ENCODE measurements at places on chromosomes 3 and 15. TPM values are rescaled to one million over a fixed set of nuclear protein-coding genes. Genes with fewer than 3 reads are reported as not detected.

DNA sequence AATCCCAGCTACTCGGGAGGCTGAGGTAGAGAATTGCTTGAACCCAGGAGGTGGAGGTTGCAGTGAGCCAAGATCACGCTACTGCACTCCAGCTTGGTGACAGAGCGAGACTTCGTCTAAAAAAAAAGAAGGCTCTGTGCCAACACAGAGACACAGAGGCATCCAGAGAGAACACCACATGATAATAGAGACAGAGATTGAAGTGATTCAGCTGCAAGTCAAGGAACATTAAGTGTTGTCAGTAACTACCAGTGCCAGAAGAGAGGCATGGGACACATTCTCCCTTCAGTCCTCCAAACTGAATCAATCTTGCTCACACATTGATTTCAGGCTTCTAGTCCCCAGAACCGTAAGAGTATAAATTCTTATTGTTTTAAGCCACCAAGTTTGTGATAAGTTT lies 97.5 kb downstream of the GOLIM4 start:
- DNase-seq, result no peak

DNA sequence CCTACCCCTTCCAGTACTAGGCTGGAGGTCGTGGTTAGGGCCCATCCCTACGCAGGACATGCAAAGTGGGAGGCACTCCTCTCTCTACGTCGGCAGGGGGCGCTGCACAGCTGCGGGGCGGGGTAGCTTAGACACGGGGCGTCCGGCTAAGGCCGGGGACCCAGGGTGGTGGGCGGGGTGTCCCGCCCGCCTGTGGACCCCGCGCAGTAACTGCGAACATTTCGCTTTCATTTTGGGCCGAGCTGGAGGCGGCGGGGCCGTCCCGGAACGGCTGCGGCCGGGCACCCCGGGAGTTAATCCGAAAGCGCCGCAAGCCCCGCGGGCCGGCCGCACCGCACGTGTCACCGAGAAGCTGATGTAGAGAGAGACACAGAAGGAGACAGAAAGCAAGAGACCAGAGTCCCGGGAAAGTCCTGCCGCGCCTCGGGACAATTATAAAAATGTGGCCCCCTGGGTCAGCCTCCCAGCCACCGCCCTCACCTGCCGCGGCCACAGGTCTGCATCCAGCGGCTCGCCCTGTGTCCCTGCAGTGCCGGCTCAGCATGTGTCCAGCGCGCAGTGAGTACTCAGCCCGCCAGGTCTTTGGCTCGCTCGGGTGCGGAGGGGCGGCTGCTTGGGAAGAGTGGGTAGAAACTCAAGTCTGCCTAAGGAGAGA lies at the start of gene IL12A:
IL12A (plus strand) TSS at position 219 of the 655 bp plus-strand sequence.
- no peak for DNase-seq

DNA sequence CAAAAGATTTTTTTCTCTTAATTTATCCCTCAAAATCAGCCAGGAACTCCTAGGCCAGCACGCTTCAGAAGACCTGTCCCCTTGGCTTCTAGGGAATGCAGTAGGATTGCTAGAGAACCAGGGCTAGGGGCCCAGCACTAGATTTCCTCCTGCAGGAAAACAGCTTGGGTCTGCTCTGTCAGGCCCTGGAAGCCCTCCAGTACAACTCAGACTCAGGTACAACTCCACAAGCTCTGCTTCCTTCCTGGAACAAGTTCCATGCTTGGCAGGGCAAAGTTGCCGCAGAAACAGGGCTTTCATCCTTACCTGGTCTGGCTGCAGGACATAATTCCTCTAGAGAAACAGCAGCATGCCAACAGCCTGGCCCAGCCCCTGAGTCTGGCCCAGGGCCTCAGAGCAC lies 96.1 kb upstream of the CTNNB1 start:
- no peak for DNase-seq

GRCh38 chr15:96720656-96721055 lies 390.2 kb downstream of the NR2F2 start:
- no peak for DNase-seq

DNA sequence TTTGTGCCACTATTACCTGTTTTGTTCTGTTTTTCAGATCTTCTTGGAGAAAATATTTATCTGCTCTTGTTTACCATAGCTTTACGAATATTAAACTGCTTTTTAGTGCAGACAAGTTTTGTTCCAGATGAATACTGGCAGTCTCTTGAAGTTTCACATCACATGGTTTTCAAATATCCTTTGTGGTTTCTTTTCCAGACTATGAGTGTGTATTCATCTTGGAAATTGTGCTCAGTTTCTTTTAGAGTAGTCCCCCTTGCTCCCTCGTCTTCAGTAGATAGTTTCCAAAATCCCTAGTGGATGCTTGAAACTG lies 1.2 kb downstream of the PIGB start:
- no peak for DNase-seq

DNA sequence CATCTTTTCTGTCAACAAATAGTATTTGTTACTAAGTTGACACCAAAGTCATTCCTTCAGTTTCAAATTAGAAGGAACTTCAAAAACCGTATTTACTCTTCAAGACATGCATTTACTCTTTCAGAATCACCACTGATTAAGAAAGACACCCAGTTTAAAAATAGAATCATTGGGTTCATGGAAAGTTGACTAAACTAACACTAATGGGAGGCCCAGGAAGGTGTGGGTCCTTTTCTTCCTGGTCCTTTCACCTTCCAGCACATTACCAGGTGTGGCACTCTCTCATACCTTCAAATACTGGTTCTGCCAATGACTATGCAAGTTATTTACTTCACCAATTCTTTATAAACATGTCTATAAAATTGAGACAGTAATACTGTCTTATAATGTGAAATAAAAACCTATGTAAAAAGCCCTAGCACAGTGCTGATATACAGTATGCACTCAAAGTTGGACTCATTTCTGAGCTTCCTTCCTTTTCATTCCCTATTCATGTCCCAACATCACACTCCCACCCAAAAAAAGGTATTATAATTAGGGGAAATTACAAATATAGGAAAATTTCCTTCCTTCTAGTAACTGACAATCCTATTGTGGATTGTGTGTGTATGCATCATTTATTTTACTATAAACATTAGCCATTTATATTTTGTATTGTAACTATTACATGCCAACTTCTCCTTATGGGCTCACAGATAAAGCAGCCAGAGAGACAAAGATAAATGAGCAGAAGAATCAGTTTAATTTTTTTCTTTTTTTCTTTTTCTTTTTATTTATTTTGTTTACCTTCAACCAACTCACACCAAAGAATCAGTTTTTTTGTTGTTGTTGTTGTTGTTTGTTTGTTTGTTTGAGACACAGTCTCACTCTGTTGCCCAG lies 48.9 kb downstream of the LRRFIP2 start:
- DNase-seq, result no peak

- DNase-seq, result no peak
Measured at GRCh38 chr15:98905963-98906711, 101.5 kb downstream of the PGPEP1L start.

- no peak for DNase-seq
Measured at GRCh38 chr3:179000659-179001058, 71.0 kb downstream of the ZMAT3 start.

DNA sequence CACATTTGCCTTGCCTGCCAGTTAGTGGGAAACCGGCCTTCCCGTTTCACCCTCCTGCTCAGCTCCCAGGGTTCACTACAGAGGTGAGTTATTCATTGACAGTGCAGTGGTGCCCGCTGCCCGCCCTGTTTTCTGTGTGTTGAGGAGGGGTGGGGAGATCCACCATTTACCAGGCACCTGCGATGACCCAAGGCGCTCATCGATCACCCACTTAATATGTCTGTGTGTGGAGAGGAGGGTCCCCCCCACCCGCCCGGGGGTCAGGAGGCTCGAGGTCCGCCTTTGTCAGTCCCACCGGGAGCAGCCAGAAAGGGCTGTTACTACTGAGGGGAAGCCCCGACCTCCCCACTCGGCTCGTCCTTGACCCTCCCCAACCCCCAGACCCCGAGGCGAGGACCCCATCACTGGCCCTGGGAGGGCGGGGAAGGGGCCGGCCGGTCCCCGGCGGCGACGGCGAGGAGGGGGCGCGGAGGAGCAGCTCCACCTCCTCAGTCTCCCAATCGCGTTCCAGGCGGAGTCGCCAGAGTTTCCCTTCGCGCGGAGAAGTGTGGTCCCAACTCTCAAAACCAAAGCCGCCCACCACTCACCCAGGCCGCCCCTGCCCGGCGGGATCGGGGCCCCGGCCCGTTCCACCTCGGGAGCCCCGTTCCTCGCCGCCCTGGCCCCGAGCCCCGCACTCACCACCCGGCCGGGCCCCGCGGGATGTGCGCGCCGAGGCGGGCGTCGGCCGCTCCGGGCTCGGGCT lies 1.1 kb downstream of the PLXNB1 start:
- DNase-seq, result no peak

GRCh38 chr15:41637086-41637485 lies 23.1 kb upstream of the MGA start:
- DNase-seq, result no peak

- no peak for DNase-seq
Measured at GRCh38 chr3:38015485-38015884, 14.0 kb downstream of the PLCD1 start.

DNA sequence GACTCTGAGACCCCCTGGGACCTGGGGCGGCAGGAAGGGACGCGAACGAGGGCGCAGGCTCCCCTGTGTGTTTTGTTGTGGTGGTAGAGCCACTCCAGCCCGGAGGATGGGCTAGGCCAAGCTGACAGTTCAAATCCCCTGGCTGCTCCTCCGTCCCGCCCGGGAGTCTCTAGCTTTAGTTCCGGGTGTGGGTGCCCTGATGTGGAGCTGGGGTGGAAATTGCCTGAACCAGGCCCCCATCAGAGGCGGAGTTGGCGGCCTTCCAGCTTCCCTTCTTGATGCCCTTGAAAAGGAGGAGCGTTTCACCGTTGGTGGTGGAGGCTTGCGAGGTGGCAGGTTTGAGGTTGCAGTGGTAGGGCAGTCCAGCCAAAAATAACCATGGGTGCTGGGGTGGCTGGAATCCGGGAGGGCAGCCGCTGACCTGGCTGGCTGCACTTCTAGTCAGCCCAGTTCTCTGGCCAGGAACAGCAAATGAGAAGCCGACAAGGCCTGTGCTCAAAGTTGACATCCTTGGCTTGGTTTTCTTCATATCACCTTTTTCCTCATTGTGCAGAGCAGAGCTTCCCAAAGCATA lies 817 bp downstream of the CLK3 start:
- no peak for DNase-seq

GRCh38 chr3:102180280-102180931 lies 254.4 kb upstream of the ZPLD1 start:
- DNase-seq, result peak; percentile 82

DNA sequence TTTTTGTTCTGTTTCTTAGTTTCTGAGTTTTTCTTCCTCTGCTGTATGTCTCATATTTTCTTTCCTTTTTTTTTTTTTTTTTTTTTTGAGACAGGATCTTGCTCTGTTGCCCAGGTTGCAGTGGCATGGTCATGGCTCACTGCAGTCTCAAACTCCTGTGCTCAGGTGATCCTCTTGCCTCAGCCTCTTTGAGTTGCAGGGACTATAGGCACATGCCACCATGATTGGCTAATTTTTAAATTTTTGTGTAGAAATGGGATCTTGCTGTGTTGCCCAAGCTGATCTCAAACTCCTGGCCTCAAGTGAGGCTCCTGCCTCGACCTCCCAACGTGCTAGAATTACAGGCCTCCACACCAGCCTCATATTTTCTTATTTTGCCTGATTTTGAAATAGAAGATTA lies 51.9 kb downstream of the CTDSPL2 start:
- DNase-seq, result no peak

DNA sequence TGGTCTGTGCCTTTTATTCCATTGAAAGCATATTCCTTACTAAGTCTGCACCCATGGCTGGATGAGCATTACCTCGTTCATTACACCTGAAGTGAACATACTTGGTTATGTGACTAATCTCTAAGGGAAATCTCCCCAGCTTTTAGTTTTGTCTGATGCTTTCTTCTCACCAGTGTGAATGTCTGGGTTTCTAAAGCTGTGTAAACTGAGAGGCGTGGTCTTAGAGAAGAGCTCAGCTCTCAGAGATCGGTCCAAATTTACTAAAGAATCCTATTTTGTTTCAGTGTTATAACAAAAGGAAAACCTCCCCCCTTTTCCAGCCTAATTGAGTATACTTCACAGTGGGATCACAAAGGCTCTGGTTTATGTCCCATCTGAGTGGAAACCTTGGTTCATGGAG lies 352.3 kb downstream of the PTPRG start:
- no peak for DNase-seq

DNA sequence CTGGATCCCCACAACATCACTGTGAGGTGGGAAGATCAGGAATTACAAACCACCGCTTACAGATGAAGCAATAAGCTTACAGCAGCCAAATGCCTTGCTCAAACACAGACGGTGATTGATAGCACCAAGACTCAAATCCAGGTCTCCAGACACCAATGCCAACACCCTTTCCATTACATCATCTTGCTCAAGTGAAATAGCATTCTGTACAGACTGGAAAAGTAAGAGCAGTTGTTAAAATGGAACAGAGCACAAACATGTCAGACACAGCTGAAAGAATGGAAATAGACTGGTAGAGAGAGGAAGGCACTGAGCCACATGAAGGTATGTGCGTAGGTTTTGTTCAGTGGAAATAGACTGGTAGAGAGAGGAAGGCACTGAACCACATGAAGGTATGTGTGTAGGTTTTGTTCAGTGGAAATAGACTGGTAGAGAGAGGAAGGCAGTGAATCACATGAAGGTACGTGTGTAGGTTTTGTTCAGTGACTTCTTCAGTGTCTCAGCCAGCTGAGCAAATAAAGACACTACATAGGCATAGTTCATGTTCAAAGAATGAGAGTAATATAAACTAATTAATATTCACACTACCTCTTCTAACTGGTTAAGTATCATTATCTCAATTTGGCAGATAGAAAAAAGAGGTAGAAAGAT lies 15.6 kb downstream of the CLDN1 start:
- DNase-seq, result no peak

GRCh38 chr3:71011565-71012287 lies 571.8 kb downstream of the FOXP1 start:
- no peak for DNase-seq

Gene TAGLN3
- 2.2 TPM for polyA plus RNA-seq

Gene OR4F15
- 0.05 TPM for polyA plus RNA-seq

Gene EAF2
- 2.5 TPM for polyA plus RNA-seq
